ENCODE measurements at places on chromosomes 5 and 9.

- DNase-seq, result no peak
Measured at GRCh38 chr9:127397646-127398274, 791 bp downstream of the SLC2A8 start.

- DNase-seq, result no peak
Measured at GRCh38 chr9:123287639-123288038, 19.3 kb upstream of the STRBP start.

GRCh38 chr5:124686239-124687004 lies 60.0 kb downstream of the ZNF608 start:
- no peak for DNase-seq

DNA sequence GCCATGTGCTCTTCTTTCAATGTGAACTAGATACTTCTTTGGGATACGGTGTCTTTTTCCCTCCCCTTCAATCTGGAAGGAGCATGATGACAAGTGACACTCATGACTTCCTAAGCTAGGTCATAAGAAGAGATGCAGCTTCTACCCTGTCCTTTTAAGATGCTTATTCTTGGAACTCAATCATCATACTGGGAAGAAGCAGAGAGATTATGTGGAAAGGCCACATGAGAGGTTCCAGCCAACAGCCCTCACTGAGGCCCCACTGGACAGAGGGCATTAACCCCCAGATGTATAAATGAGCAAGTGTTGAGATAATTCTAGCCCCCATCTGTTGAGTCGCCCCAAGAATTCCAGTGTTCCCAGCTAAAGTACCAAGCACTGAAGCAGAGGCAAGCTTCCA lies 29.3 kb upstream of the HTR4 start:
- DNase-seq, result no peak

- peak; percentile 32 for DNase-seq
Measured at GRCh38 chr9:128689293-128689774, 312 bp downstream of the SET start.

DNA sequence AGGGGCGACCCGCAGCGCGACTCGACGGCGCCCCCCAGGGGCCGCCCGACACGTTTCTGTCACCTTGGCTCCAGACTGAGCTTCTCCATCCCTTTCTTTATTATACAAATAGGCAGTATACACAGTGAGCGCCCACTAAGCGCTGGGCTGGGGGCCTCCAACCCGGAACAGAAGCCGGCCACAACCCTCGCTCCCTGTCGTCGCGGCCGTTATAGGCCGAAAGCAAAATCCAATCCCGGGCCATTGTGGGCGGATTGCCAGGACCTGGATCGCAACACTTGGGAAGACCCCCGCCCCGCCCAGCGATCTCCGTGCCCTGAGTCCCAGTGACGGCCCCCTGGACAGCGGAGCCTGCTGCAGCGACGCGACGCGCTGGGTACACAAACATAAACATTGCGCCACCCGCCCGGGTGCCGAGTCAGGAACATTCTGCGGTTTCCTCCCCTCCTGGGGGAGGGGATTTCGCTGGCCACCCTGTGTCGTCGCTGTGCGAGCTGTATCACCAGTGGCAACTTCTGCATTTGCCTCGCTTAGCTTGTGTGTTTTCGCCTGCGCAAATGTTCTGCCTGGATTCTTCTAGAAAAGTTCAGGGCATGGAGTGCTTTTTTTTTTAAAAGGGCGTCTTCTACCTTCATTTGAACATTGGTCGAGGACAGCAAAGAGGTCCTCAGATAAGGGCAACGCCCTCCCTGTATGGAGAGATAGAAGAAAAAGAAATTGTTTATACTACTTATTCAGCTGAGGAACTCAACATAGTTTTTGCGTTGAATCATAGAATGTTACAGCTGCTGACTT lies 1.3 kb upstream of the DUSP1 start:
- peak; percentile 69 for DNase-seq

DNA sequence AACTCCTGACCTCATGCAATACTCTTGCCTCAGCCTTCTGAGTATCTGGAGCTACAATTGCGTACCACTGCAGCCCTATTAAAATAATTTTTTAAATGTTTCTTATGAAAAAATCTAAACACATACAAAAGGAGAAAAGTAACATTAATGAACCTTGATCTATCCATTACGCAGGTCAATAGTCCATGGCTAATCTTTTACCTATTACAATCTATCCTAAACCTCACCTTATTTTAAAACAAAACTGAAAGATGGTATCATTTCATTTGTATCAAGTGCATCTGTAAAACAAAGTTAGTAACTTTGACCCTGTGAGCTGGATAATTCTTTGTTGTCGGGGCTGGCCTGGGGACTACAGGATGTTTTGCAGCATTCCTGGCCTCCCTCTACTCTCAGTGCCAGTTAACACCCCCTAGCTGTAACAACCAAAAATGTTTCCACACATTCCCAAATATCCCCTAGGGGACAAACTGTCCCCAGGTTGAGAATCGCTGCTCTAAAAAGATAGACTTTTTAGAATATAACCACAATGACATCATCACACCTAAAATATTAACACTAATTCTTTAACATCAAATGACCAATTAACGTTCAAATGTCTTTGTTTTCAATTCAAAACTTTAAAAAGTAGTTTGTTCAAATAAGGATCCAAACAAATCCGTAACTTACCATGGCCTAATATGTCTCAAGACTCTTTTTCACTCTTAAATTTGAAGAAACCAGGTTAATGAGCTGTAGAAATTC lies 54.8 kb downstream of the RNF38 start:
- DNase-seq, result no peak

DNA sequence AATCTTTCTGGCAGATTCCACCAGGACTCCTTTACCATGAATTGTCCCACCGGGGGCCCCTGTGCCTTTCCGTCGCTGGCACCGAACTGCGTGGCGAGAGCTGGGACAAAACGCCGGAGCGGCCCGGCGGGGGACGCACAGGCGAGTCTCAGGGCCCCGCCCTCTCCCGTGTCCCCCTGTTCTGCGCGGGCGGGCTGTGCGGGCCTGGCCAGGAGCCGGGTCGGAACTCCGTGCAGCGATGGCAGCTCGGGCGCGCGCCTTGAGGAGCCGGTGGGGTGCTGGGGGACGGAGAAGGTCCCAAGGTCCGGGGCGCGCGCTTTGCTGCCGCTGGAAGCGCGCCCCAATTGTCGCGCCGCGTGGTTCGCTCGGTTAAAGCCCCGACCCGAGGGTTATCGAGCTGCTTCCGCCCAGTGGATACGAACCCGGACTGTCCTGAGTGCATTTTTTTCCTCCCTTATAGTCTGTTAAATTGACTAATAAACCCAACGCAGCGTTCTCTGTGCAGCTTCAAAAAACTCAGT lies 125.3 kb downstream of the TMEM174 start:
- DNase-seq, result no peak

DNA sequence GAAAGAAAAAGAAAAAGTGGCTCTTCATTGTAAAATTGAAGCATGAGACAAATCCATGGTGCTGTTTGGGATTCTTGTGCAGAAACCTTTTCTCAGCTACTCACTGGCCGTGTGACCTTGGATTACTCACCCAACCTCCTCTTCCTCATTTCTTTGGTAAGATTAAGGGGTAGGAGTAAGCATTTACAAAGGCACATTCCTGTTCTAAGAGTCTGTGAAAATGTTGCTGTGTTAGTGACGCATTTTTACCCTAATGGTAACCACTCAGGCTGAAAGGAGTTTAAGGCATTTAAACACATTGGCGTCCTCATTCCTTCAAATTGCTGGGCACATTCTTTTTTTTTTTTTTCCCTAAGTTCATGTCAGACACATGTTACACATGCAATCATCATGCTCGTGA lies 4.3 kb downstream of the RAI14 start:
- DNase-seq, result no peak

GRCh38 chr5:125981016-125981415 lies 442.2 kb upstream of the GRAMD2B start:
- DNase-seq, result no peak

GRCh38 chr5:135864503-135865435 lies 30.3 kb downstream of the SLC25A48 start:
- DNase-seq, result no peak

DNA sequence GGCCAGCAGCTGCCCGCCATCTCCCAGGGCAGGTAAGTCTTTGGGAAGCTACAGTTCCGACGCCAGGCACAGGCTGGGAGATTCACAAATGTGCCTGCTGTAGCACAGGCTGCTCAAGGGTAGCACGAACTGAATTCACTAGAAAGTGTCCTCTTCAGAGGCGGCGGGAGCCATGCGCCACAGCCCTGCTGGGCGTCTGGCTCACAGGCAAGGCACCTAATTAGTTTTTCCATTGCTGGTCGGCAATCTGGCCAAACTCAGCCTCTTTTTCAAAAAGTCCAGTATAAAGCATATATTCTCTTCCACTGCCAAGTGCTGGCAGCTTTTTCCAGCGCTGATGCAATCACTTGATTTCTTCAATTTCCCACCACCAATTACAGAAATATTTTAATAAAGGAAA lies 128.9 kb upstream of the RAPGEF1 start:
- no peak for DNase-seq

- DNase-seq, result no peak
Measured at GRCh38 chr5:72179028-72179815, 71.9 kb downstream of the MAP1B start.

DNA sequence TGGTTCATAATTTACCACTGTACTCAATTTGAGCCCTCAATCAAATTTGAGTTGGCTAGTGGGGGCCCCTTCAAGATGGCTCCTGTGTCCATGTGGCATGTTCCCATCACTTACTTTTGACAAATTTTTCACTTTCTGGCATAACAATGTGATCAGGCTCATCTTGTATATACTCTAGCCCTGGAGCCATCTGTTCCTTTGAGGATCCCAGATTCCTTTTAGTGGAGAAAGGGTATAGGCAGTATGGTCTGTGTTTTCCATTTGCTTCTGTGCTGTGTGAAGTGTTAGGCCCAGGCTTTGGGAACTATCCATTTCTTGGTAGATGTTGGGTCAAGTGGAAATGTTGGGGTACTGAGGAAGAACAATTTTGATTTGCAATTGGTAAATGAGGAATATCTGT lies 45.7 kb downstream of the SH3GL2 start:
- no peak for DNase-seq

GRCh38 chr9:98778711-98779530 lies 17.4 kb downstream of the ANKS6 start:
- no peak for DNase-seq

DNA sequence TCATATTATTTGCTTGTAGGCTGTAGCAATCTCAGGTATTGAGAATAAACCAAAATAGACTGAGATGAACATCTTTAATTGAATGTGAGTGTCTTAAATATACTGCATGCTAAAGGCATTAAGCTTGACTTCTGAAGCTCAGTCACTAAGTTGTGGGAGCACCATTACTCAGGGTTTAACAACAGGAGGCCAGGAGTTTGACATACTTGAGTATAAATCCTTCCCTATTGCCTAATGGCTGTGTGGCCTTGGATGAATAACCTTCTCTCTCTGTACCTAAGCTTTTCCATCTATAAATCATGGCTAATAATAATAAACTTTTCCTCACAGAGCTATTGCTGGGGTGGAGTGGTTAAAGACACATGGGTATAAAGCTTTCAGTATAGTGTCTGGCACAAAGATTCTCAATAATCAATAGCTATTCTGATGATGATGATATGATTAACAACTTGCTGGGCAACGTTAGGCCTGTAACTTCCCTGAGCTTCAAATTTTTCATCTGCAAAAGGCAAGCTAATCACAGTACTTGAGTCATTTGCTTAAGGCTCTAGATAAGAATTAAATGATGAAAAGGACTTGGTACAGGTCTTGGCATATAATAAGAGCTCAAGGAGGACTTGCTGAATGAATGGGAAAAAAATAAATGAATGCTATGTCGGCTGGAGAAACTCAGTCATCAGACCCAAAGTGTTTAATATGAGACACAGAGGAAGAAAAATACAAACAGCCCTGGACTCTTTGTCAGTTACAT lies 174.0 kb upstream of the IL12B start:
- no peak for DNase-seq

DNA sequence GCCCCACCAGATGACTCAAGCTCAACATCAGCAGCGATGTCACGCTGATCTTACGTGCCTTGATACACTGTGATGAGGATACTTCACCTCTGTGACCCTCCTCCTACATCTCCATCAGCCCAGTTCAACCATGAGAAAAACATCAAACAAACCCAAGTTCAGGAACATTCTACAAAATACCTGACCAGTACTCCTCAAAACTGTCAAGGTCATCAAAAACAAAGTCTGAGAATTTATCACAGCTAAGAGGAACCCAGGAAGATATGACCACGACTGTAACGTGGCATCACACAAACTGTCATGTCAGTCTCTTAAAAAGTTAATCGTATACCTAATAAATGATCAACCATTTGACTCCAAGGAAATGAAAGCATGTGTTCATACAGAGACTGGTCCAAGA lies 90.8 kb downstream of the COL23A1 start:
- no peak for DNase-seq

GRCh38 chr5:2748861-2749513 lies 2.5 kb downstream of the IRX2 start:
- no peak for DNase-seq

GRCh38 chr5:165620394-165620793 lies 2115.0 kb downstream of the MAT2B start:
- DNase-seq, result no peak

DNA sequence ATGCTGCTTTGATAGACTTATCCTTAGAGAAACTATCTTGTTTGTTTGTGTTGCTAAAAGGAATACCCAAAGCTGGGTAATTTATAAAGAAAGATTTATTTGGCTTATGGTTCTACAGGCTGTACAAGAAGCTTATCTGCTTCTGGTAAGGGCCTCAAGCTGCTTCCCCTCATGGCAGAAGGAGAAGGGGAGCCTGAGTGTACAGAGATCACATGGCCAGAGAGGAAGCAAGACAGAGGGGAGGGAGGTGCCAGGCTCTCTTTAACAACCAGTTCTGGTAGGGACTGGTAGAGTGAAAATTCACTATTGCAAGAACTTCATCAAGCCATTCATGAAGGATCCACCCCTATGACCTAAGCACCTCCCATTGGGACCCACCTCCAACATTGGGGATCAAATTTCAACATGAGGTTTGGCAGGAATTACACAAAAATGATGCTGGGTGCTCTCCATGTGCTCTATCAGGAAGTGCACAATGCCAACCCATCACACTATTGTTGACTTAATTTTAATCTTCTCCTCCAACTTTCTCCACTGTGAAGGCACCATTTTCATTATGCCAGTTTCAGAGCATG lies 115.1 kb upstream of the SHB start:
- DNase-seq, result no peak

- DNase-seq, result peak; percentile 49
Measured at GRCh38 chr9:112074250-112075008, 100.7 kb downstream of the SUSD1 start.

GRCh38 chr5:59327191-59327980 lies 566.1 kb downstream of the PDE4D start:
- no peak for DNase-seq

GRCh38 chr9:90724112-90724511 lies 77.5 kb upstream of the SYK start:
- DNase-seq, result no peak

DNA sequence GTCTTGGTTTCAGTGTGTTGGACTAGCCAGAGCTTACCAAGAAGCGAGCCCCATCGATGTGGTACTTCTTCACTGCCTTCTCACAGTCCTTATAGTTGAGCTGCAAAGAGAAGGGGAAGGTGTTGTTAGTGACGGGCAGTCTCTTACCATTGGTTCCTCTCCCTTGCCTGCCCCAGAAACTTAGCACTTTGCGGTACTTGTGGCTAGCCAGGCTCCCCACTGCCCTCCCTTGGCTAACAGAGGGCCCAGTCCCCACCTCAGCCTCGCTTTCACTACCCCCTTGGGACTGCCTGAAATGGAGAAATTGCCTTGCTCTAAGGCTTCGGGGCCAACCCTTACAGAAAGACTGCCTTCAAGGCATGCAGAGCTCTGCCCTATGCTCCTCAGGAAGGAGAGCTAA lies 4.3 kb downstream of the LCP2 start:
- DNase-seq, result no peak

GRCh38 chr5:131230406-131230805 lies 33.4 kb upstream of the CDC42SE2 start:
- DNase-seq, result no peak

GRCh38 chr9:134988706-134989105 lies 71.0 kb upstream of the FCN1 start:
- DNase-seq, result no peak

Measured in stimulated activated CD8-positive, alpha-beta memory T cell treated with anti-CD3 and anti-CD28 coated beads, Interleukin-2, amount 100 ng/mL, for 1 hour (primary cell).